ENCODE measurements at places on chromosomes 3 and 15.

DNA sequence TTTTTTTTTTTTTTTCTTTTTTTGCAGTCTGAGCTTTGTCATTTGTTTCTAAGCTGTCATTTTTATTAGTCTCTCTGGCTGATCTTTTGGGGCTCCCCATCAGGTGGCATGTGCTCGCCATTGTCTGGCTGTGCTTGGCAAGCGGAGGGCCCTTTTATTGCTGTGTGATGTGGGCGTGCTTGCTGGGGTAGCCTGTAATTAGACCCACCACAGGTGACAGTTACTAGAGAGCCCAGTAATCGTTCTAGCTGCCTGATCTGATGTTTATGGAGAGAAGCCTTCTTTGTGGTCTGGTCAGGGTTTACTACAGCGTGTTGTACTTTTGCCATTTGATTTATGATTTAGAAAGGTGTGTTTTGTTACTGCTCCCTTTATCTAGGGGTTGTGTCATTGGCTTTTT, 179.9 kb downstream of the MCTP2 start:
- ATAC-seq, result no peak

- no peak for ATAC-seq
Measured at GRCh38 chr3:172931746-172932285, 181.3 kb downstream of the ECT2 start.

- no peak for ATAC-seq
Measured at GRCh38 chr3:72273615-72274014, 488.7 kb upstream of the PROK2 start.

DNA sequence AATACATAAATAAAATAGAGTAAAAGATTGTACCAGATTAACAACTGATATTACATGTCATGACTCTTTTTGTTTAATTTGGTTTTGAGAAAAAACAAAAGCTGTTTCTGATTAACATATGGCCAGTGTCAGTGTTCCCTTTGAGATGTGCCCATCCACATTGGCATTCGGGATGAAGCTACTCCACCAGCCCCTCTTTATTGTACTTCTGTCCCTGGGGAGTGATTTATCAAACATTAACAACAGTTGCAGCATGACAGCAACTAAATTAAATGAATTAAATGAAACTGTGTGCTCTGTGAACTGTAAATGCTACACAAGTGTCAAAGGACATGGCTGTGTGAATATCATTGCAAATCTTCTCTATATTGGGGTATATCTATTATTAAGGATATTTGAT, 25.9 kb upstream of the MTMR10 start:
- no peak for ATAC-seq

GRCh38 chr15:85380812-85381642, 624 bp downstream of the AKAP13 start:
- peak; percentile 37 for ATAC-seq

DNA sequence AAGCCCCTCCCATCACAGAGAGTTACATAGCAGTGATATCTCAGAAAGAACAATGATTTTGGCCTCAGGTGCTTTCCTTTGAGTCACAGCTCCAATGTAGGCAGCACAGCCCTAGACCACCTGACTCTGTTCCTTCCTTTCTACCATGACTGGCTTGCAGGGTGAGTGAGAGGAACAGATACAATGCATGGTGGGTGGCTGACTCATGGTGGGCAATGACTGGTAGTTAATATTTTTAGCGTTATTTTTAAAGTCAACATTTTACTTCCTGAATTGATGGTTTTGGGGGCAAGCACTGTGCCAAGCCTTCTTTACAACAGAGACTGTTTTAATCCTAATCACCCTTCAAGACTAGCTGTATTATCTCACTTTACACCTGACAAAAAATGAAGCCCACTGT, 32.8 kb upstream of the ST3GAL6 start:
- peak; percentile 64 for ATAC-seq

DNA sequence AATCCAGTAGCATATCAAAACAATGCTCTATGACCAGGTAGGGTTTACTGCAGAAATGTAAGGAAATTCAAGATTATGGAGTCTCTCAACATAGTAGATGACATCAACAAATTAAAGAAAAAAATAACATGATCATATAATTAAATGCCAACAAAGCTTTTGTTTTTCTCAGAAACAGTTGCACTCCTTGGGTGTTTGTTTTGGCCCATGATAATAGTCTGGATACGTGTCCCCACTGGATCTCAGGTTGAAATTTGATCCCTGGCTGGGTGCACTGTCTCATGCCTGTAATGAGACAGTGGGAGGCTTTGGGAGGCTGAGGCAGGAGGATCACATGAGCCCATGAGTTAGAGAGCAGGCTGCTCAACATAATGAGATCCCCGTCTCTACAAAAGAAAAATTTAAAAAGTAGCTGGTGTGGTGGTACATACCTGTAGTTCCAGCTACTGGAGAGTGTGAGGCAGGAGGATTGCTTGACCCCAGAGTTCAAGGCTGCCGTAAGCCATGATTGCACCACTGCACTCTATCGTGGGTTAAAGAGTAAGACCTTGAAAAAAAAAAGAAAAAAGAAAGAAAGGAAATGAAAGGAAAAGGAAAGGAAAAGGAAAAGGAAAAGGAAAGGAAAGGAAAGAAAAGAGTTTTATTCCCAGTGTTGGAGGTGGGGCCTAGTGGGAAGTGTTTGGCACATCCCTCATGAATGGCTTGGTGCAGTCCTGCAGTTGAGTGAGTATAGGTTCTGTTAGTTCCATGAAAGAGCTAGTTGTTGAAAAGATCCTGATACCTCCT, 53.3 kb upstream of the FOXB1 start:
- no peak for ATAC-seq

DNA sequence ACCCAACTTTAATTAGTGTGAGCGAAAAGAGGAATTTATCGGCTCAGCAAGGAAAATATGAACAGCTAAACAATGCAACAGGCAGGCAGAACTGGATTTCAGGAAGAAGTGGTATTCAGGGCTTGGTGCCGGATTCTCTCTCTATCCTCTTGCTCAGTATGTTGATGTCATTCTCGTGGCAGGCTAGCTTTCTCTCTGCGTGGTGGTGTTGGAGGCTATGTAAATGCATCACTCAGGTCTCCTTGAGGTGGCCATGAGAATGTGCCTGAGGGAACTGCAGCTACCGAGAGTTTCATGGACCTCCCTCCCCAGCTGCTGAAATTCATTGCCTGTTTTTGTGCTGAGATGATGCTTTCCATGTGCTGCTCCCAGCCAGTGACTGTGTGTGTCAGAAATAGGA, 18.3 kb upstream of the SYN2 start:
- no peak for ATAC-seq

DNA sequence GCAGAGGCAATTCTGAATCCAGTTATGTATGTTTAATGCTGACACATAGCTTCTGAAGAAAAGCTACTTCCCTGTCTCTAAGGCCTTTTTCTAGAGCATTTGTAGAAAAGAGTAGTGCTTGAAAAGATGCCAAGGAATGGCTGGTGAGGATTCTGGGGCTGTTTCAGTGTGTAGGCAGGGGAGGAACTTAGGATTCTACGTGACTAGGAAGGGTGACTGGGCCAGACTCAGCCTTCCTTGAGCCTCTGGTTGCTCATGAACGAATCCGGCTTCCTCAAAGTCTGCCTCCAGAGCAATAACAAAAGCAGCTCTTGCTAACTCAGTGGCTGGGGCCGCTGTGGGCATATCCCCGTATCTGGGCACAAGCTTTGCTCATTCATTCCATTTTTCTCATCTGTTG, 104.8 kb upstream of the WNT5A start:
- ATAC-seq, result no peak

DNA sequence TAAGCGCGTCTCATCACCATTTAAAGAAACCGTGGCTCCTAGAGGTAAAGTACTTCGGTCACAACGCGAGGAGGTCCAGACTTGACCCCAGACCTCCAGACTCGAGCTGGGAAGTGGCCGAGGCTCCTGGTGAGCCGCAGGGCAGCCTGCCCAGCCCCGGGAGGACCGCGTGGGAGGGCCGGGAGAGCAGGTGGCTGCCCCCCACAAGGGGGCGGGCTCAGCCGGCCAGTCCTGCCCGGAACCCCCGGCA, at the start of gene SLC27A2:
SLC27A2 (plus strand) TSS at position 228 of the 250 bp plus-strand sequence. CDS start 232 bp downstream, outside the sequence.
- no peak for ATAC-seq

GRCh38 chr15:83199288-83199687, 8.3 kb downstream of the HDGFL3 start:
- ATAC-seq, result peak; percentile 82

DNA sequence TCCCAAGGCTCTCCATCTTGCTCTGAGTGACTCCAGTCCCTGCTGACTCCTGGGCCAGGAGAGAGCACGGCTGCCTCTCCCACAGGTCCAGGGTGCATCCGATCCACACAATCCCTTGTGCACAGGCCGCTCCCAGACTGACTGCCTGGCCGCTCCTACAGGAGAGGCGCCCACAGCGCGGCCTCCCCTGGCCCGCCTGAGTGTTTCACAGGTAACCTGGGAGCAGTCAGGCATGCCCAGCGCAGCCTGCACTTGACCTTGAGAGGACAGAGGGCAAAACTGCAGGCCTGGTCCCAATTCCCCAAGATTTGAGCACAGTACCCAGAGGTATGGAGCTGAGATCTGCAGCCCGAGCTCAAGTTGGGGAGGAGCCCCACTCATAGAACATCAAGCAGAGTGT, 490.2 kb downstream of the CNTN6 start:
- no peak for ATAC-seq

- ATAC-seq, result no peak
Measured at GRCh38 chr3:150757768-150758167, 5.2 kb downstream of the SIAH2 start.

DNA sequence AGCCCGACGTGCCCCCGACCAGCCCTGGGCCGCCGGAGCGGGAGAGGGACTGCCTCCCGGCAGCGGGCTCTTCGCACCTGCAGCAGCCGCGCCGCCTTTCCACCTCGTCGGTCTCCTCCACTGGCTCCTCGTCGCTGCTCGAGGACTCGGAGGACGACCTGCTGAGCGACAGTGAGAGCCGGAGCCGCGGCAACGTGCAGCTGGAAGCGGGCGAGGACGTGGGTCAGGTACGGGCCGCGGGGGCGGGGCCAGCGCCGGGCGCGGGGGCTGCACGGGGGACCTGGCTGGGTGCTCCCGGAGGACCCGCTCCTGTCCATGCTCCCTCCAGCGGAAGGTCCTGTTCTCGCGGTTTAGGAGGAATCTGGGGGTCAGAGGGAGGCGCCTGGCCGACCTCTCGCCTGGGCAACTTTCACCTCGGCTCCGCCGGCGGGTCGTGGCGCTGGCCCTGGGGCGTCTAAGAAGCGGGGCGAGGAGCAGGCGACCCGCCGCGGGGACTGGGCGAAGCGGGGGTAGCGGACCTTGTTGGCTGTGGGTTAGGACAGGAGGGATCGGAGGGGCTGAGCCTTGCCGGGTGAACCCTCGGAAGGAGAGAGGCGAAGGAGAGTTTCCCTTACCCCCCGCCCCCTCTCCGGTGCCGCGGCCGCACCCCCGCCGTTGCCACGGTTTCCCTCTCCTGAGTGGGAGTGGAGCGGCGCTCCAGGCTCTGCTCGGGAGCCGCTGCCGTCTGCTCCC, 682 bp downstream of the ITPKA start:
- peak; percentile 6 for ATAC-seq

GRCh38 chr3:16883057-16883722, 1.6 kb upstream of the PLCL2 start:
- ATAC-seq, result no peak

DNA sequence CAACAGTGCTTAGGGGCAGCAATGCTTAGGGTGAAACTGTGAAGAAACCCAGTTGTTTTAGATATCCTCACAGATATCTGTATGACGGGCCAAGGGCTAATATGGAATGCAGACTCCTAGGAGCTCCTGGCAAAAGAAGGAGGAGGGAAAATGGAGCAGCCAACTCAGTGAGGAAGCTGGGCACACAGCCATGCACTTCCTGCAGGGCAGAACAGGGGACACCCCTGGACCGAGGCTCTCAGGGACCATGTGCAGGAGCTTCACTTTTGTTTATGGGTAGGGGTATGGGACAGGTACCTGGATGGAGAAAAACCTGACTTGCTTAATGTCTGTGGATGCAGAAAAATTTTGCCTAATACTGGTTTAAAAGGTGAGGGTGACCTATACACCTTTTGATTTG, 20.2 kb downstream of the NIPA1 start:
- ATAC-seq, result no peak

All from activated T-helper 17 cell treated with anti-CD3 and anti-CD28 coated beads, Interleukin-2, amount 50 U/mL, for 72 hours (primary cell).